ENCODE measurements at places on chromosomes 7 and 10. TPM values are rescaled to one million over a fixed set of nuclear protein-coding genes. Genes with fewer than 3 reads are reported as not detected.

Gene MKLN1
- 78.1 TPM for total RNA-seq

Gene ALDH18A1
- total RNA-seq: 47.2 TPM

DNA sequence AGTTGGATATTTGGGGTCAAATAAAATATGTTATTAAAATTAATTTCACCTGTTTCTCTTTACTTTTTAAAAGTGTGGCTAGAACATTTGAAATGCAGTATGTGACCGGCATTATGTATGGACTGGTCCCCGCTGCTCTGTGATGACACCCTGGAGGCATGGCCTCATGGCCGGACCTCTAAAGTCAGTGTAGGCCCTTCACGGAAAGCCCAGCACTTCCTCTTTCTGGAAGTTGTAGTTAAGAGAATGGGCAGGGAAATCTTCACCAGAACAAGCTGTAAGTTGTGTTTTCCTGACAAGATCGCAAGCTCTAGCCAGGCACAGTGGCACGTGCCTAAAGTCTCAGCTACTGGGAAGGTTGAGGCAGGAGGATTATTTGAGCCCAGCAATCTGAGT is 38.3 kb upstream of the SRGN start:
- H3K27me3 ChIP-seq: no peaks in the 10 kb centered on the region
- H3K4me3 ChIP-seq: no peak overlapping the region
- H3K4me1 ChIP-seq: no peaks in the 10 kb centered on the region
- no peak overlapping the region for H3K27ac ChIP-seq
- H3K36me3 ChIP-seq: no peaks in the 10 kb centered on the region

- H3K27ac ChIP-seq: no peak overlapping the region
- no peaks in the 10 kb centered on the region for H3K4me1 ChIP-seq
- H3K4me3 ChIP-seq: no peak overlapping the region
- DNase-seq: no peak
Observed at GRCh38 chr7:150964593-150965111, 13.5 kb downstream of the KCNH2 start.

DNA sequence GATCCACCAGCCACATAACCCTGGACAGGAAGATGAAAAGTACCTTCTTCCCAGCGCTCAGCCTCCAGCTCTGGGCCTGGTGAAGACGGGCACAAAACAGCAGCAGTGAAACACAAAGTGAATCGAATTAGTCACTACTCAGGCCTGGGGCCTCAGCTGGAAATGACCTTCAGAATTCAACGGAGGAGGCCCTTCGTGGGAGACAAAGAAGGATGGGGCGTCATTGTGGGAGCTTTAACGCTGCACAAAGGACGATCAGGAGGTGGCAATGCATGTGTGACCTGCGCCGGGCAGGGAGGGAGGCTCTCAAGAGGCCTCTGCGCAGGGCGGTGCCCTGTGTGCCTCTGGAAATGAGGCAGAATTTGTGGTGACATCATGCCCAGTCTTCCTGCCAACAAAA is 161.9 kb downstream of the DNAJB6 start:
- H3K36me3 ChIP-seq: no peaks in the 10 kb centered on the region
- no peak for DNase-seq
- no peaks in the 10 kb centered on the region for H3K4me1 ChIP-seq
- no peak overlapping the region for H3K27ac ChIP-seq

DNA sequence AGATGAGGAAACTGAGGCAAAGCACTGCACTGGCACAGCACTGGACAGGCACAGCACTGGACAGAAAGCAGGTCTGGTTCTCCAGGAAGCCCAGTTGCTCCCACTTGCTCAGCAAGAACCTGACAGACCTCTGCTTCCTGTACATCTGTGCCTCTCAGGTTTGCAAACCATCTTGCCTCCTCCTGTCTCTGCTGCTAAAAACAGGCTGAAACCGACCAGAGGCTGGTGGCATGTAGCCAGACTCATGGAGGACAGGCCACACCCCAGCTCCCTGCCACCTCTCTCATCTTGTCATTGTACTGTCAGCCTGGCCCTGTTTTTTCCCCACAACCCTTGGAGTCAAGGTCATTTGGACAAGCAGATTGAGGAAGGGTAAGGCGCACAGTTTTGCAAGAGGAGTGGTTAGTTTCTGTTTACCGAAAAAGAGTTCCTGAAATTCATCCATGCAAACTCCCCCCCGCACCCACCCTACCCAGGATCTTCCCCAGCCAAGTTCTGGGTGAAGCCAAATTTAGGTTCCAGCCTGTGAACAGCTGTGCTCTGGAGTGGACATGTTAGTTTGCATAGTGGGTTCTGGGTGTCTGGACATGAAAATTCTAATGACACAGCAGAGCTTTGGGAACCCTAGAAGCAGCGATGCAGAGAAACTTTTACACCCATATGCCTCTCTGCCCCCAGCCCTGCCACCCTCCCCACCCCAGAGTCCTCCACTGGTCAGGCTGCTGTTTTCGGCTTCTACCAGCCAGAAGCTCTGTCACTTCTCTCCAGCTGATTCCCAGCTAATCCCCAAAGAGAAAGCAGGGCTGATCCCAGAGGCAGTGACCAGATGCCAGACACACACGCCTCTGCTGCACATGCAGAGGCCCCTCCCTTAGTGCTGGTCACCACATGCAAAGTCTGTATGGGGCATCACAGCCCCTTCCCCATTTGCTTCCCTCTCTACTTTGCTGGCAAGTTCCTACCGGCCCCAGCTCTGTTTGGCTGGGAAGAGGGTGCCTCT is 8.5 kb upstream of the C10orf105 start:
- H3K4me1 ChIP-seq: peaks cover 24% of the 10 kb centered on the region
- DNase-seq: no peak
- H3K27ac ChIP-seq: peak overlapping the region; percentile 80
- H3K27me3 ChIP-seq: no peaks in the 10 kb centered on the region

DNA sequence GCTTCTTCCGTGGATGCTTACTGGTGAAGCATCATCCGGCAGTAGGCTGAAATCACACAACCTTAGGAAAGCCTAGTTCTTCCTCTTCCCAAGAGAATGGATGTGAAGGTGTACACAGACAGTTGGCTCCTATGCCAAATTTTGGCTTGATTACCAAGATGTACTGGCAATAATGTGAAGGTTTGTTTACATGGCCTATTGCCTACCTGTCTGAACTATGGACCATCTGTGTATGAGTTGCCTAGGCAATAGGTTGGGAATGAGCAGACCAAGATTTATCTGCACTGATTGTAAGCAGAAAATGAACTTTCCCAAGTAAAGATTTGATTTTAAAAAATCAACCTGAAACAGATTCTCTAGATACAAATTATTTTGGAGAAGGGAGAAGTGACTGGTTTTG is 325.9 kb upstream of the SORCS1 start:
- no peak for DNase-seq
- no peak overlapping the region for H3K4me3 ChIP-seq
- no peaks in the 10 kb centered on the region for H3K27me3 ChIP-seq
- no peaks in the 10 kb centered on the region for H3K36me3 ChIP-seq
- H3K4me1 ChIP-seq: no peaks in the 10 kb centered on the region
